Ascending aorta (tissue), 2 donors: ENCODE measurements at places on chromosomes 6 and 20.

- no peak overlapping the region for H3K27ac ChIP-seq
- no peaks in the 10 kb centered on the region for H3K36me3 ChIP-seq
- no peaks in the 10 kb centered on the region for H3K27me3 ChIP-seq
- DNase-seq, result no peak
Measured at GRCh38 chr20:55200317-55200716, 724.9 kb downstream of the DOK5 start.

DNA sequence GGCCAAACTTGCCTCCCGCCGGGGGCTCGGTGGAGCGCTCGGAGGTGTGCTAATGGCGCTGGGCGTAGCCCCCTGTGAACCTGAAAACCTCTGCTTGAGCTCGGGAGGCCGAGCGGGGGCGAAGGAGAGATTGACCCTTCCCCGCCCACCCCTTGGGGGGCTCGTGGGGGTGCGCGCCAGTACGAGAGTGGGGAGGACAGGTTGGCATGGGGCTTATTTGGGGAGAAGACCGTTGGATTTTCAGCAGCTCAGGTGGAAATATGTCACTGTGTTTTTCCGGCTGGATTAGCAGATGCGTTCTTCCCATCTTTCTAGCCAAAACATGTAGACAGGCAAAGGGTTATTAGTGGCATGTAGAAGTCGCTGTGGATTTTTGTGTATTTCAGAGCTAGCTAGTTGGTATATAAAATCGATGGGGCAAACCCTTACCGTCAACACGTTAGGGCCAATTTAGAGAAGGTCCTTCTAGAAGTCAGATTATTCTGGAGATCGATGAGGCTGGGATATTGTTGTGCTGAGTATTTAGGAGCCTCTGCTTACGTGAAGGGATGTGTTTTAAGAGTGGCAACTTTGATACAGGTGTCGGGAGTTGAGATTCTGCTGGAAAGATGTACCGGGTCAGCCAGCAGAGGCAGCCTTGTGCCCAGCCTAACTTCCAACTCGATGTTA, 525 bp downstream of the NCOA7 start:
- H3K27me3 ChIP-seq, result no peaks in the 10 kb centered on the region
- no peak for DNase-seq
- H3K36me3 ChIP-seq, result no peaks in the 10 kb centered on the region
- peak overlapping the region; percentile 99 for H3K27ac ChIP-seq
- H3K4me3 ChIP-seq, result peak overlapping the region; percentile 90
- peaks cover 15% of the 10 kb centered on the region for H3K4me1 ChIP-seq

- peak overlapping the region; percentile 72 for H3K27ac ChIP-seq
- peaks cover 5% of the 10 kb centered on the region for H3K36me3 ChIP-seq
- no peak for DNase-seq
- no peaks in the 10 kb centered on the region for H3K27me3 ChIP-seq
- H3K4me1 ChIP-seq, result peaks cover 17% of the 10 kb centered on the region
Measured at GRCh38 chr6:37309046-37309445, 44.7 kb upstream of the RNF8 start.

DNA sequence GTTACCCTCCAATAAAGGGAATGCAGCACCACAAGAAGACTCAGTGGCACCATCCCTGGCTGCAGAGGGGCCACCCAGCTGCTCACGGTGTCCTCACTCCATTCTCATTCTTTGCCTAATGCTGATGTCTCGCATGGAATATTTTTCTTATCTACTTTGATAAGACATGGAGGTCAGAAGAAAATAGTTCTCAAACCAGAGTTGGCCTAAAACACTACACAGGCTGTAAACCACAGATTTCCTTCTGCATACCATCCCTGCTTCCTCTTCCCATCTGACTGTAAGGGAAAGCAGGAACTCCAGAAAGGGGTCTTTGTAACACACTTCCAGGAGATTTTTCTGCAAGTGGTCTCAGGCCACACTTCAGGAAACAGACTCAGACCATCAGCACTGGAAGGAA, 43.1 kb upstream of the CD93 start:
- H3K27me3 ChIP-seq, result no peaks in the 10 kb centered on the region
- no peaks in the 10 kb centered on the region for H3K4me1 ChIP-seq
- no peak overlapping the region for H3K4me3 ChIP-seq
- H3K27ac ChIP-seq, result no peak overlapping the region

- no peaks in the 10 kb centered on the region for H3K36me3 ChIP-seq
- no peak overlapping the region for H3K4me3 ChIP-seq
- H3K27me3 ChIP-seq, result no peaks in the 10 kb centered on the region
Measured at GRCh38 chr6:162722226-162722625, 5.3 kb downstream of the PRKN start.

GRCh38 chr6:4067673-4068072, 11.3 kb downstream of the FAM217A start:
- H3K27ac ChIP-seq, result no peak overlapping the region
- H3K36me3 ChIP-seq, result peaks cover 2% of the 10 kb centered on the region
- no peaks in the 10 kb centered on the region for H3K27me3 ChIP-seq
- no peak for DNase-seq
- no peak overlapping the region for H3K4me3 ChIP-seq
- H3K4me1 ChIP-seq, result no peaks in the 10 kb centered on the region

DNA sequence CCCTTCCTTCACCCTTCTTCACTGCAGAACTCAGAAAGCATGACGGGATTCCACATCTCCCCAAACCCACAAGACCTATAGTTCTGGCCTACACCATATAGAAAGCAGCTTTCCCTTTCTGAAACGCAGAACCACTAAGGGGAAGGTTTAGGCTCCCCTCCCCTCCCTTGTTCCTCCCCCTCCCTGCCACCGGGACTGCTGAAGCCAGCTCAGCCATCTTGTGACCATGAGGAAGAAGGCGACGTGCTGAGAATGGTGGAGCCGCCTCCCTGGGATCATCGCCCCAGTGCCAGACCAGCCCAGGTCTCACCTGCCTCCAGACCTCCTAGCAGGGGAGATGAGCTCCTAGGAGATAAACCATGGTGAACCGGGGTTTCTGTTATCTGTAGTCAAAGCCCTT, 19.6 kb downstream of the SERPINB6 start:
- DNase-seq, result no peak
- H3K27me3 ChIP-seq, result no peaks in the 10 kb centered on the region
- no peaks in the 10 kb centered on the region for H3K4me1 ChIP-seq
- no peak overlapping the region for H3K4me3 ChIP-seq
- peak overlapping the region; percentile 77 for H3K27ac ChIP-seq

- no peaks in the 10 kb centered on the region for H3K4me1 ChIP-seq
- no peak for DNase-seq
- no peaks in the 10 kb centered on the region for H3K36me3 ChIP-seq
- no peak overlapping the region for H3K4me3 ChIP-seq
- H3K27ac ChIP-seq, result no peak overlapping the region
- H3K27me3 ChIP-seq, result no peaks in the 10 kb centered on the region
Measured at GRCh38 chr6:12270551-12271230, 19.5 kb upstream of the EDN1 start.
